Esophagus mucosa (tissue), 1 donor: ENCODE measurements at places on chromosomes 16 and 17. TPM values are rescaled to one million over a fixed set of nuclear protein-coding genes. Genes with fewer than 3 reads are reported as not detected.

DNA sequence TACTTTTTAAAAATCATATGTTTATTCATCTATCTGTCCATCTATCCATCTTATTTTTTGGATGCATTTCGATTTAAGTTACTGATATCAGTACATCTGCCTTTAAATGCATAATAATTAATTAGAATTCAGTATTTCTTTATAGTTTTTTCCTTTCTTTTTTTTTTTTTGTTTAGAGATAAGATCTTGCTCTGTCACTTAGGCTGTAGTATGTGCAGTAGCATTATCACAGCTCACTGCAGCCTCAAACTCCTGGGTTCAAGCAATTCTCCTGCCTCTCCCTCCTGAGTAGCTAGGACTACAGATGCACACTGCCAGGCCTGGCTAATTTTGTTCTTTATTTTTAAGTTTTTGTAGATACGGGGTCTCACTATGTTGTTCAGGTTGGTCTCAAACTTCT is 133.4 kb downstream of the SSH2 start:
- ATAC-seq, result no peak

- peak; percentile 3 for ATAC-seq
Observed at GRCh38 chr17:43467981-43468581, 15.7 kb upstream of the DHX8 start.

GRCh38 chr17:9821921-9822320 is at the start of gene GSG1L2:
Gene GSG1L2, minus strand, starts transcription at chr17:9822079. Its CDS starts 8 bp downstream, at chr17:9822071.
- ATAC-seq, result no peak

DNA sequence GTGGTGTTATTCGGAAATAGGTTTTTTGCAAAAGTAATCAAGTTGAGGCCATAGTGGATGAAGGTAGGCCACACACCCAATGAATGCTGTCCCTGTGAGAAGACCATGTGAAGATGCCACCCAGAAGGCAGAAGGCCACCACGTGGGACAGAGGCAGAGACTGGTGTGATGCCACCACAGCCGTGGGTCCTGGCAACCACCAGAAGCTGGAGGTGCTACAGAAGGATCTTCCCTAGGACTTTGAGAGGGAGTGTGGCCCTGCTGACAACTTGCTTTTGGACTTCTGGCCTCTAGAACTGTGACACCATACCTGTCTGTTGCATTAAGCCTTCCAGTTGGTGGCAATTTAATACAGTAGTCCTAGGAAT is 49.3 kb downstream of the RMI2 start:
- ATAC-seq, result no peak

- no peak for ATAC-seq
Observed at GRCh38 chr16:79451196-79451816, 149.2 kb downstream of the MAF start.

DNA sequence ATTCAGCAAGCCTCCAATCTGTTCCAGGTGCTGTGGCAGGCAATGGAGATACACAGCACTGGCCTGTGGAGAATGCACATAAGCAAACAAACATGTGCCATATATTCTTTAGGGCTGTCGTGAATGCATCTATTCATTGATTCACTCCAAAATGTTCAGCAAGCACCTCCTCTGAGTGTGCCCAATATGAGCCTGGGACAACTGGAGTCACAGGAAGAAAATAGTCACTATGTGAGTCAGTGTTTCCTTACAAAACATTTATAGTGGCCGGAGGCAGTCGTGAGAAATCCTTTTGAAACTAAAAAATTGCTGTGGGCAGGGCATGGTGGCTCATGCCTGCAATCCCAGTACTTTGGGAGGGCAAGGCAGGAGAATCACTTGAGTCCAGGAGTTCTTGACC is 310.1 kb downstream of the CA10 start:
- ATAC-seq, result no peak

Gene TNP2
- total RNA-seq, result not detected

DNA sequence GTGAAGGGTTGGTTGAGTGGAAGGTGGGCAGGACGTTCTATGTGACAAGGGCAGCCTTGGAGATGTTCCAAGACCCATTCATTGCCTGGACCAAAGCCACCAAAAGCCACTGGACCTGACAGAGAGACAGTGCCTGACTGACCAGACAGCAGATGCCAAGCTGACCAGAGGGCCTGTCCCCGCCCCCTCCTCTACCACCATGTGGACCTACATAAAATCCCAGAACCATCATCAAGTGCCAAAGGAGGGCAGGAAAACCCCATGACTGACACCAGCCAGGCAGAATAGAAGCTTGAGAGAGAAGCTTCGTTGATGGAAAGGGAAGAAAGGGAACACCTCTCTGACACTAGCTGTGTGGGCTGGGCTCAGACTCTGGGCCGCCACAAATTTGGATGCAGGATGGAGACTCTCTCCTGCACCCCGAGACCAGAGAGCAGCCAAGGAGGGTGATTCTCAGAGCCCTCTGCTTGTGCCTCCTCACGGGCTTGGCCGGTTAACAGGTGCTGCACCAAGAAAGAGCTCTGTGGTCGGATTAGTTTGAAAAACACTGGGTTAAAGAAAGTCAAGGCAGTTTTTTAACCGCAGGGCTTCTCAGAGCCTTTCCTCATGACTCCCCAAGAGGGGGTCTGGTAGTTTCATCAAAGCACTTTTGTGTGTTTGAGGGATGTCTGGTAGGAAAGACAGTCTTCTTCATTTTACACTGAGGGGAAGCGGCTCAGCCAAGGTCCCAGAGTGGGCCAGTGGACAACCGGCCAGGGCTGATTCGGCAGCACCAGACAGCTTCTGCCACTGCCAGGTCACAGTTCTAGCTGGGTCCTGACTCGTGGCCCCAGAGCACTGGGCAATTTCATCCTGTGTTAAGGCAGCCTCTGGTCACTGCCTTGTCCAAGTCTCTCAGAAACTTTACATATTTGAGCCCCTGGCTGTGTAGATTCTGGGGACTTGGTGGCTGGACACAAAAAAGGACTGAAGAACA is 1.7 kb downstream of the TNFRSF13B start:
- ATAC-seq, result no peak
